Hypothalamus (tissue), 51 donors: ENCODE measurements at places on chromosomes 6 and 20.

- DNase-seq: no peak
Observed at GRCh38 chr20:63782051-63782471, 42.5 kb downstream of the SLC2A4RG start.

GRCh38 chr6:1091900-1092299 lies 220.0 kb upstream of the FOXQ1 start:
- no peak for DNase-seq

GRCh38 chr6:13535306-13535705 lies 39.1 kb upstream of the SIRT5 start:
- no peak for DNase-seq

DNA sequence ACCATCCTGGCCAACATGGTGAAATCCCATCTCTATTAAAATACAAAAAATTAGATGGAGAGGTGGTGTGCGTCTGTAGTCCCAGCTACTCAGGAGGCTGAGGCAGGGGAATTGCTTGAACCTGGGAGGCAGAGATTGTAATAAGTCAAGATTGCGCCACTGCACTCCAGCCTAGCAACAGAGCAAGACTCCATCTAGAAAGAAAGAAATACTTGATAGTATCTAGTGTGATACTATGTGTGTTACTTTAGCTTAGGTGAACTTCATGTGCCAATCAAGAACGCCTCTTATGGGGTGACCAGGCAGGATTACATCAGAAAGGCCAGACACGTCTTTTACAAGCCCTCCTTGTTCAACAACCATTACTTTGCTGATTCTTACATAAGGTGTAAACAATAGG lies 107.1 kb downstream of the TMEM170B start:
- no peak for DNase-seq

- no peak for DNase-seq
Observed at GRCh38 chr20:58693226-58694006, 816 bp downstream of the NPEPL1 start.

GRCh38 chr6:105929626-105930025 lies 156.5 kb upstream of the PRDM1 start:
- DNase-seq: no peak

- peak; percentile 62 for DNase-seq
Observed at GRCh38 chr6:12010635-12011275, 1.4 kb upstream of the HIVEP1 start.

DNA sequence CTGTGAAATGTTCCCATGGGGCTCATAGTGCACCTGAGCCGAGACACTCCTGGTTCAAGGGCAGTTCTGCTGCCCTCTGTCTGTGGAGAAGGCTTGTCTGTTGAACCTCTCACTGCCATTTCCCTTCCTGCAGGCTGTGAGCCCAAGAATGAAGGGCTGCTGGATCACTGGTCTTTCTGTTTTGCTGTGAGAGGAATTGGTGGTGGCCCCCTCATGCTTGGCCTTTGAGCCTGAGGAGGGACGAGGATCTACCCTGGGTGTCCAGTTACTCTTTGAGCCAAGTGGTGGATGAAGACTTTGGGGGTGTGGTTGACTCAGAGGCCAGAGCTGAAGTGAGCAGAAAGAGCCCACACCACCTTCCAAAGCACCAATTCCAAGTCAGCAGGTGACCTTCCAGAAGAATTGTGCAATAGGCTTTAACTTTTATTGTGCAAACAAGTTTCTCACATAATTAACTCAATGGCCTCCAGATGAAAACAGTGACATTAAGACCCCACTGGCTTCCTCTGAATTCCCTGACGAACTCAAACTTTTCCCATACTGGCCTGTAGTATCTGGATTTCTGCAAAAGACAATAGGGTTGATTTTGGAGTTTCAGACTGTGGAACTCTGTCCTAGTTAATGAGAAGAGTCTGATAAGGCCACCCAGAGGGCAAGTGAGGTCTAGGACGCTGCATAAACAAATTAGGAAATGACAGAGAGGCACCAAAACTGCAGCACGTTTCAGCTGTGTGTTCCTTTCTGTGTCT lies 101.5 kb downstream of the PHACTR3 start:
- DNase-seq: no peak

GRCh38 chr20:41506192-41506915 lies 111.8 kb downstream of the CHD6 start:
- no peak for DNase-seq

DNA sequence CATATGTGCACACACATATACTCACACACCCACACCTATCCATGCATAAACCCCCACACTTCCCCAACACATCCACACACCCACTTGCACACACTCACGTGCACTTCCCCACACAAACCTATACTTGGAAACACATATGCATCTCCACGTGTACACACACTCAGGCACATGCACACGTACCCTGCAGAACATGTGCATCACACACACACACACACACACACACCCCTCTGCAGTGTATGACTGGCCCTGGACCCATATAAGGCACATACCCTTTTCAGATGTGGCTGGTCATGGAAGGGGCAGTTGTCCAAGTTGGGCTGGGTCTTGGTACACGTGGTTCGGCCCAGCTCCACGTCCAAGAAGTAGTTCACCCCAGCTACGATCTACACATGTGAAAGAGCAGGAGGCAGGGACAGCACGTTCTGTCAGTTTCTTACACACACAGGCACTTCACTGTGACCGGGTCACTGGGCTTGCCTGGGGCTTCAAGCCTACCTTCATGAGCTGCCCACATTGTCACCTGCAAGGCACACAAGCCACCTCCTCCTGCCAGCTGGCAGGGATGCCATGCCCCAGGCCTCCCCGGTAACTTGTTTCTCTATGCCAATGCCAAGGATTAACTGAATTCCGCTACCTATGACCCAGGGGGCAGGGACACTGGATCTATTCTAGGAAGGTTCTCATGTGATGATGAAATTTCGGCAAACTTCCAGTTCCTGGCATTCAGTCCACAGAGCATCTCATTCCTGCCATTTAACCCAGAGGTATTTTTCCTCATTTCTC lies 2.6 kb downstream of the CST3 start:
- DNase-seq: no peak

DNA sequence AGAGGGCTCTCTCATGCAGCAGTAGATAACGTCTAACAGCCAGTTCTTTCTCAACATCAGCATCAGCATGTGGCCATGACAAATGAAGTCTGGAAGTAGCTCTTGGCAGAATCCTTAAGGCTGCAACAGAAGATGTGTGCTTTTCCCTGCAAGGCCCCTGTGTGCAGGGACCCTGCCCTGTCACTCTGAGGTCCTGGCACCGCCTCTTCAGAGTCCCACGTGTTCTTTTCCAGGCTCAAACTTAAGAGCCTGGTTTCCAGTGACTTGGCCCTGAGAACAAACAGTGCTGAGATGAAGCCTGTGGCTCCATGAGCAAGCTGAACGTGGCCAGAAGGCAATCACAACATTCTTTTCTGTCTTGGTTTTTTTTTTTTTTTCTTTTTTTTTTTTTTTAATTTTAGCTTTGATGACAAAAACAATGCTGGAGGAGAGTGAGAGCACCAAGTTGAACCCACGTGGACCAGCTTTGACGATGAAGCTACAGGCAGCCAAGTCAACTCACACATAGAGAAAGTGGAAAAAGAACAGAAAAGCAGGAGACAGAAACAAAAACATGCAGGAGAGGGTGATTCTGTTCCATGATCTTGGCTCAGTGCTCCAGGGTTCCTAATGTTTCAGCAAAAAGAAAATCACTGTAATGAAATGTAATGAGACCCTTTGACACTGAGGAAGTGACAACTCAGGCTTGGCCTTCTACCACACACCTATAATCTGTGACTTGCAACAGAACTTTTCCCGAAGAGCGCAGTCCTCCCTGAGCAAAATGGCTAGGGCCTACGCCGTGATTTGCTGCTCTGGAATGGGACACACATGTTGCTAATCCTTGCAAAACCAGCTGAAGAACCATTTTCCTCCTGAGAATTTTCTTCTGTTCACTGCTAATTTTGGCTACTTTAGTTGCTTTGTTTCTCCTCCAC lies 86.1 kb downstream of the FOXC1 start:
- no peak for DNase-seq

DNA sequence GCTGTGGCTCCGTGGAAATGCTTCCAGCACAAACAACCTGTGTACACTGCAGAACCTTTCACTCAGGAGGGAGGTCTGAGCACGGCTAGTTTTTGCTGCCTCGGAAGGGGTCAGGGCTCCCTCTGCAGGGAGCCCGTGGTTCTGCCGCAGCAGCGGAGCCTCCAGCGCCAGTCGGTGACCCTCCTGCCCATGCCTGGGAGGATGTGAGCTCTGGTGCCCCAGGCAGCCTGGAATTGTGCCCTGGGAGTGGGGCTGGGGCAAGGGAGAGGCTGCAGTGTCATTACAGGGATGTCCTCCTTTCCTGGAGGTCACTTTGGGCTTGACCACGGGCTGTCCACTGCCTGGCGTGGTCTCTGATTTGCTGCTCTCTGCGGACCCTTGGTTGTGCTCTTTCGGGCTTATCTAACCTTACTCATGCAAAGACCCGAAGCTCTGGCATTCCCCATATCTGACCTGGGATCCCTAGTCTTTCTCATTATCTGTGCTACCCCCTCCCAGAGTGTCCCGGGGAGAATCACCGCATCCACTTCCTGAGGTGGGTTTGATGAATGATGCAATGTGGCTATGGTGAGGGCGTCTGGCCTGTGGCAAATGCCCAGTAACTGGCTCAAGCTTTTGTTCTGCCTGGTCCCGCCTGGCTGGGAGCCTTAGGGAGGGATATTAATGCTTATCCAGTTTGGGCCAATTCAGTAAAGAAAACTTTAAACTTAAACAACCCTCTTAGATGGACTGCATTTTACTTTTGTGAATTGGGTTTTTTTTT lies 59.6 kb upstream of the TAGAP start:
- DNase-seq: peak; percentile 44

DNA sequence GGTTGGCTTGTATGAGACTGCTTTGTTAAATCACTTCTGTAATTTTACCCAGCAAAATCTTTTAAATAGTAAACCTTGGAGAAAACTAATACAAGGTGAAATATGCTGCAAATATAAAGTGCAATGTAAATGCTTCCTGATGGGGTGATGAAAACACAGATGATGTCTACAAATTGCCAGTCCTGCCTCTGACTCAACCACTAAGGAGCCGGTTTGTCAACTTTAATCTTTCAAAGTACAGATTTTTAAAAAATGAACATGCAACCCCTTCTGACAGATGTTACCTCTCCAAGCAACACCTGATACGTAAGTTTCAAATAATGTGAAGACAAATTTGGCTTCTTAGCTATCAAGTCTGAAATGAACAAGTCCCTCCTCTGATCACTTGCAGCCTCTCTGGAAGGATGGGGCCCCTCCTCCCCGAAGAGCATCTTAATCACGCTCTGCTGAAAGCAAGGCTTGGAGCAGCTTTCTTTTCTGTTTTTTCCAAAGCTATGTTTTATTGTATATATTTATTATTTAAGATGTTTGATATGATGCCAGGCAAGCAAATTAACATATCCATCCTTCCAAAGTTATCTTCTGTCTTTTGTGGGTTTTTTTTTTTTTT lies 196.0 kb downstream of the MYLK4 start:
- no peak for DNase-seq

DNA sequence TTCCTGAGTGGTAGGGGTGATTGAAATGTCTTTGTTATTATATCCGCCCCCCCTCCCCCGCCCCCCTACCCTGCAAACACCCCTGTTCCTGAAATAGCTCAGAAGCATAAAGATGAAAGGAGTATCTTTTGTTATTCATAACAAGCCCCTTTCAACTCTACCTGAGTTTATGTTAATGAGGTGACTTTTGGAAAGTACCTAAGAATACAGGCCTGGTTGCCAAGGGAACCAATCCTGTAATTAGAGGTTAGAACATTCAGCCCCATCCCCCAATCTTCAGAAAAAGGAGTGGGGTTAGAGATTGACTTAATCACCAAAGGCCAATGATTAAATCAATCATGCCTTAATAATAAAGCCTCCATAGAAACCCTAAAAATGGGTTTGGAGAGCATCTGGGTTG lies 979.2 kb upstream of the GJE1 start:
- no peak for DNase-seq
